Uterine smooth muscle cell (primary cell): ENCODE measurements at places on chromosomes 1 and 21. TPM values are rescaled to one million over a fixed set of nuclear protein-coding genes. Genes with fewer than 3 reads are reported as not detected.

Gene MAP3K7CL
- total RNA-seq: 11.8 and 19.7 TPM in 2 replicates

Gene ENSA
- 98.6 and 166 TPM in 2 replicates for total RNA-seq

Gene OLFML3
- 187 and 300 TPM in 2 replicates for total RNA-seq

Gene RGL1
- 18.0 and 19.5 TPM in 2 replicates for total RNA-seq

Gene RXRG
- not detected in 2 replicates for total RNA-seq

Gene ANKRD34A
- 0.33 and 0.50 TPM in 2 replicates for total RNA-seq

Gene G0S2
- total RNA-seq: 6.6 and 32.6 TPM in 2 replicates

Gene KIAA0040
- 0.44 and 0.62 TPM in 2 replicates for total RNA-seq

Gene AADACL3
- not detected in 2 replicates for total RNA-seq

Gene C1orf167
- total RNA-seq: not detected in 2 replicates

Gene MX2
- total RNA-seq: 0.87 and 1.3 TPM in 2 replicates

Gene KIRREL1
- total RNA-seq: 73.8 and 134 TPM in 2 replicates

Gene DNTTIP2
- total RNA-seq: 29.2 and 36.2 TPM in 2 replicates

Gene NBPF10
- total RNA-seq: 3.4 and 5.4 TPM in 2 replicates

Gene SAMD13
- 0.25 and 0.77 TPM in 2 replicates for total RNA-seq

Gene PRAMEF7
- not detected in 2 replicates for total RNA-seq

Gene CNKSR1
- total RNA-seq: 0.22 TPM in 1 of 2 replicates, not detected in the other

Gene CELA3A
- total RNA-seq: not detected in 2 replicates

Gene CSF3R
- 0.11 and 0.12 TPM in 2 replicates for total RNA-seq

Gene IFNLR1
- not detected in 2 replicates for total RNA-seq

Gene SNIP1
- 23.4 and 25.6 TPM in 2 replicates for total RNA-seq

Gene RIPK4
- not detected in 2 replicates for total RNA-seq

Gene SPRR5
- not detected in 2 replicates for total RNA-seq

Gene EMC1
- total RNA-seq: 77.9 and 89.5 TPM in 2 replicates

Gene COL9A2
- 0.55 and 1.00 TPM in 2 replicates for total RNA-seq

Gene OR13G1
- total RNA-seq: not detected in 2 replicates

Gene LDLRAD1
- under 0.01 TPM in 1 of 2 replicates, not detected in the other for total RNA-seq

Gene CHI3L1
- 22.4 and 400 TPM in 2 replicates for total RNA-seq

Gene ACKR1
- not detected in 2 replicates for total RNA-seq

Gene HSF2BP
- 1.00 and 2.4 TPM in 2 replicates for total RNA-seq

Gene PPIAL4G
- total RNA-seq: under 0.01 TPM in 1 of 2 replicates, not detected in the other

Gene CAMK1G
- 8.4 and 14.6 TPM in 2 replicates for total RNA-seq
